ENCODE measurements at places on chromosomes 7 and 10.

- DNase-seq = no peak
Measured at GRCh38 chr10:75544993-75545706, 113.7 kb downstream of the LRMDA start.

GRCh38 chr7:24877790-24878311, 102.1 kb downstream of the OSBPL3 start:
- no peak for DNase-seq

- DNase-seq = peak; percentile 91
Measured at GRCh38 chr7:69880840-69881239, 282.6 kb downstream of the AUTS2 start.

GRCh38 chr10:117684672-117685211, 142.2 kb downstream of the EMX2 start:
- no peak for DNase-seq

- no peak for DNase-seq
Measured at GRCh38 chr10:13516176-13516575, 12.6 kb downstream of the BEND7 start.

DNA sequence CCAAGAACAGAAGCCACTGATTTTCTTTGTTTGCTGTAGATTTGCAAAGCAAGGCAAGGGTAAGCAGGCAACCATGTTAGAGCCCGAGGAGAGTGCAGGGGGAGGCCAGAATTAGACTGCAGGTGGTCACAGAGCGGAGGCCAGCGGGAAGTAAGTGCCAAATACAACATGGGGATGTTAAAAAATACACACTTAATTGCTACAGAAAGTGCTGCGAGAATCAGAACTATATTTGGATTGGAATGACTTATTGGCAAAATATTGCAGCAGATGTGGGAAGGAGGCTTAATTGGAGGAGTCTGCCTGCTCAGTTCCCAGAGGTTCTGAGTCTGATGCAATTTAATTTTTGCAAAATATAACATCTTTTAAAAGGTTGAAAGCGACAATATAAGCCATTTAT, 49.7 kb upstream of the ADCY1 start:
- DNase-seq = no peak

- DNase-seq = no peak
Measured at GRCh38 chr7:96685755-96686154, 23.9 kb downstream of the SEM1 start.

- DNase-seq = no peak
Measured at GRCh38 chr10:77397103-77397502, 240.5 kb downstream of the KCNMA1 start.

DNA sequence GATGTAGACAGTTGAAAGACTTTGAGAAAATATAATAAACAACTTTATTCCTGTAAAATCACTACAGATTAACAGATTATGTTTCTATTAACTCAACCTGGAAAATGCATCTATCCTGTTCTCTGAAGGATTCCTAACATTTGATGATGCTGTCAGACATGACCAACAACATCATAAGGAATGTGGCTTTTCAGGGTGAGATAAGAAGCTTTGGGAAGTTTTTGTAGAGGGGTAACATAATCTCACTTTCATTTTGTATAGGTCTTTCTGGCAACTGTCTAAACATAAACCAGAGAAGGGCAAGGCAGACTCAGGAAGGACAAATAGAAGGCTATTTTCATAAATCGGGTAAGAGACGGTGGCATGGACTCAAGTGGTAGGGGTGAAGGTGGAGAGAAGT, 112.2 kb downstream of the TES start:
- no peak for DNase-seq

GRCh38 chr7:12458520-12459131, 55.0 kb upstream of the VWDE start:
- DNase-seq = peak; percentile 45

DNA sequence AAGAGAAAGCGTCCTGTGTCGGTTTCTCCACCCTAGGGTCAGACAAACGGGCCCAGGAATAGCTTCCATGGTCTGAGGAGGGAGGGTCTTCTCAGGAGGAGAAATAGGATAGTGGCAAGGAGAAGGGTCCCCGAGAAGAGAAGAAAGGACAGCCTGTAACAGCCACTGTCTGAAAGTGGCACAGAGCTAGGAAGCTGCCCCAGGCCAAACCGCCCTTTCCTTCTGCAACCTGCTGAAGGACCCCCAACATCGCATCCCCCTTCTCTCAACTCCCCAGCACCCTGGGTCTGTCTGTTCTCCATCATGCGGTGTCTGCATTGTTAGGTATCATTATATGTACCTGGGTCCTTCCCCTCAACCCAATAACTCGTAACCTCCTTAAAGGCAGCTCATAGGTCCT, 47.1 kb downstream of the COL17A1 start:
- no peak for DNase-seq

DNA sequence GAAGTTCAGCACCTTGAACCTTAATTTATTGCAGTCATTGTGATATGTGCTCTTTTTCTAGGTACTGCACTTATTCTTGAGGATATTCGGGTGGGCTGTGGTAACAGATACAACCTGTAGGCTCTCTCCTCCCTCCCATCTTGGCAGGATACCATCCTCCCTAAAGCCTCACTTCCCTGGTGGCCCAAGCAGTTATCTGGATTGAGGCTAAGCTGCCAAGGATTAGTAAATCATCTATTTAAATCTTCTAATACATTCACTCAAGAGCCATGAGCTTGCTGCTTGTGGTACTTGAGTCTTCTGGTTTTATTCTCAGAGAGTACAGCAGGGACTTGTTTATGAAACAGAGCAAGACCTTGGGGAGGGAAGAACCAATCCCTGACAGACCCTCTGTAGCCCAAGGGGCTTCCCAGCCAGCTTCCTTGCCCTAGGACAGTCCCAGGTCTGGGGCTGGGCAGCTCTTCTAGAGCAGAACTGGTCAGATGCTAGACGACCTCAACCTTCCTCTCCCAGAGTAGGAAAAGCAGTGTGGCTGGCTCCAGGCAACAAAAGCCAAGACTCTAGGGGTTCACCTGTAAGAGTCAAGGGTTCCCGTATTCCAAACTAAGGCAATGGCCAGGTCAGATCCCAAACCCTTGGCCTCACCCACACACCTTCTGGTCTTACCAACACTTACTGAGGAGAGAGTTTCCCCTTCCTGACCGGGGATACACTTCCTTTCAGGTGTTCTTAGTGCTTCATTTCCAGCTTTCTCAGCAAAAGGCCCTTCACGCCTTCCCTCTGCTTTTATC, 21.3 kb downstream of the WNT8B start:
- no peak for DNase-seq

- DNase-seq = no peak
Measured at GRCh38 chr7:150996376-150997074, 5.7 kb downstream of the NOS3 start.

- DNase-seq = no peak
Measured at GRCh38 chr7:124930173-124930623, 573 bp upstream of the POT1 start.

GRCh38 chr7:42189535-42189934, 47.5 kb downstream of the GLI3 start:
- DNase-seq = no peak

GRCh38 chr10:132790934-132791829, 5.2 kb upstream of the NKX6-2 start:
- DNase-seq = no peak

DNA sequence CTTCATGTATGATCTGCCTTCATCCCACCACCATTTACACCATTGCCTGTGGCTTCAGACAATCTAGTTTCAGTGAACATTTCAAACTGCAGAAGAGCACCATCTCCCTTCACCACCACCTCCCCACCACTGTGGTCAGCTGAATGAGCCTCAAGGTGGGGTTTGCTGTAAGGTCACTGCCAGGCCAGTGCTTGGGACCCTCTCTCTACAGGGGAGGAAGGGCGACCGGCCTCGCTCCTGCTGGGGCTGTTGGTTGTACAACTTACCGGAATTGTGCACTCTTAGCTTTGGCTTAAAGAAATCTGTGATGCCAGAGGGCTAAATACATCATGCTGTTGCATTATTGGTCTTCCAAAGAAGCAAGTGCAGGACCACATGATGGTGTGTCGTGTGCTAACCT, 26.6 kb downstream of the PFKP start:
- no peak for DNase-seq

All from NCI-H2227 treated with DMSO at 0.1 percent for 48 hours (cell line).